ENCODE measurements at places on chromosomes 4 and X.

GRCh38 chrX:120517936-120518335, 42.8 kb downstream of the CUL4B start:
- no peak for DNase-seq

DNA sequence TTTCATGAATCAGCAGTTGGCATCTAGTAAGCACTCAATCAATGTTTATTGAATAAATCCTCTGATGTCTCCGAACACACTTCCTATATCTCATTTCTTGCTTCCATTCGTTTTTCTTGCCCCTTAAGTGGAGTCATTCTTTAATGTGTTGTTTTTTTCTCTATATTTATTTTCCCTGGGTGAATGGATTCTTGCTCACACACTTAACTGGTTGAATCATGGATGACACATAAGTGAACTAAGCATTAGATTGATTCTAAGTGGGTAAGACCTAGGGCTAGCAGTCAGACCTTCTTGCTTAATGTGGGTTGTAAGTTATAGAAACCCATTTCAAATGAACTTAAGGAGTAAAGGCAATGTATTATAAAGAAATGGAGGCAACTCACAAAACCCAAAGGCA, 111.1 kb downstream of the RTL3 start:
- DNase-seq, result no peak

GRCh38 chr4:52358883-52359321, 300.2 kb downstream of the USP46 start:
- no peak for DNase-seq

GRCh38 chrX:119399772-119400101, 601 bp downstream of the SLC25A43 start:
- DNase-seq, result peak; percentile 16

DNA sequence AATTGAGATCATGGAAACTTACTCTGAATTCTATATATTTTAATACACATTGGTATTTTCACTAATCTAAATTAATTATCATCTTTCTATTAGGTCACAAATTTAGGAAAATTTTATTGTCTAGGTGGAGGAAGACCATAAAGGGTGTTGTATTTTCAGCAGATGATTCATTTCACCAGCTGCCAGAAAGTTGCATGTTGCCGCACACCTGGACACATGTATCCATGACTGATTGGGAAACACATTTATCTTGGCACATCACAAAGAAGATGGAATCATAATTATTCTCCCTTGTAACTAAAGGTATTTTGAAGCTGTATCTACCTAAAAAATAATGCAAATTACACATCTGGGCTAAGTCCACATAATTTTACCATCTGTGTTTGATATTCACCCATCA, 33.1 kb downstream of the SLC7A11 start:
- DNase-seq, result no peak

DNA sequence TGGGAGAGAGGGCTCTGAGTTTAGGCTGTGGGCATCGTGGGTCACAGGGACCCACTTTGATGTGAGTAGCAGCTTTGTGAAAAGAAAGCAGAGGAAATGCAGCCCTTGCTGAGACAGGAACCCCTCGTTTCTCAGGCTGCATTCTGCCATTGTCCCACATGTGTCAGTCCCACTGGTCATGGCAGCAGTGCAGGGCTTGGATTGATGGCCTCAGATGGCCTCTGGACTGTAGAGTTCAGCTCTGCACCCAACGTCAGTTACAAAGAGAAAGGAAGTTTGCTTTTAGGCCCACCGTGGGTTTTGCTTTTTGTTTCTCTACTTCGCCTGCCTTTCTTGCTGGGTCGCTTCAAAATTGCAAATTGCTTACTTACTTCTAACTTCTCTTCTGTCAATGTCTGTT, 248.3 kb upstream of the KLF3 start:
- DNase-seq, result no peak

GRCh38 chr4:98151145-98151924, 8.1 kb upstream of the STPG2 start:
- no peak for DNase-seq

- DNase-seq, result no peak
Measured at GRCh38 chrX:2638279-2638678, 52.8 kb upstream of the CD99 start.

- peak; percentile 72 for DNase-seq
Measured at GRCh38 chrX:40471965-40472648, 108.7 kb upstream of the ATP6AP2 start.

- DNase-seq, result no peak
Measured at GRCh38 chrX:84441143-84441542, 61.1 kb downstream of the HDX start.

DNA sequence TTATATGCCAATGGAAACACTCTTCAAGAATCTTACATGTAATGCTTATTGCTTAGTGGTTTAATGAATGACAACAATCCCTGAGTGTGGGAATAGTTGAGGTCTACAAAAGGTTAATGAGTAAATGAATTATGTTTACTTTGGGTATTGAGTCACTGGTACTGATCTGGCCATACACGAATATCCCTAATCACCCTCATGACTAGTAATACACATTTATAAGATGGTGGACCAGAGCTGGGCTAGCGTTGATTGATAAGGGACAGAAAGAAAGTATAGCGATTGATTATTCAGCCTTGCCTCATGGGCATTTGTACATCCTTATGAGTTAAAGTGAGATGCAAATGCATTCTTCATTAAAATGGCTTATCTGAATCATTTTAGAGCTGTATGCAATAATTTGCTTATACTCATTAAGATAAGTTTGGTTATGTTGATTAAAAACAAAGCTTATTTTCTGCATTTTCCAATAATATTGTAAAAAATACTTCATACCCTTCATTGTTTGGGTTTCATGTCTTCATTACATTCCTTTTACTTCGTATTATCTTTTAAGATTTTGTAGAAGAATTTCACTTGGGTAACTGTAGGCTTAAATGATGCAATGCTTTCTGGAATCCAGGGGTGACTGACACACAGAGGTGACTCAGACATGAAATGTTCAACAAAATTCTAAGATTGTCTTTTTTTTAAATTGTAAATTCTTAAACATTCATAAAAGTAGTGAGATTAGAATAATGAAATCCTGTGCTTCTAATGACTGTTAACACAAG, 47.4 kb downstream of the FGF2 start:
- DNase-seq, result no peak

DNA sequence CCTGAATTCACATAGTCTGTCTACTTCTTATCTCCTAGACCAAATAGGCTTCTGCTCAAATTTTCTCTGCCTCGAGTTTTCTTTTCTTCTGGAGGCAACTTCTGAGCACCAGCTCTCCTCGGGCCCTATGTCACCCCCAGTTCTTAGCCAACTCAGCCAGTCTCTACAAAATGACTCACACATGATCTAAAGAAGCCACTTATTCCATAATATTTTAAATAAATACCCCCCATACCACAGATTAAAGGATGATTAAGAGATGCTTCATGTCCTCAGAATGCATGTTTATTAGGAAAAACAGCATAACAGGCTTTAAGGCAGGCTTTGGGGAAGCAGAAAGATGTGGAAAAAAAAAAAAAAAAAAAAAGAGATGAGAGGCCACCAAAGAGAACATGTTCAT, 36.6 kb upstream of the DDX53 start:
- DNase-seq, result no peak

DNA sequence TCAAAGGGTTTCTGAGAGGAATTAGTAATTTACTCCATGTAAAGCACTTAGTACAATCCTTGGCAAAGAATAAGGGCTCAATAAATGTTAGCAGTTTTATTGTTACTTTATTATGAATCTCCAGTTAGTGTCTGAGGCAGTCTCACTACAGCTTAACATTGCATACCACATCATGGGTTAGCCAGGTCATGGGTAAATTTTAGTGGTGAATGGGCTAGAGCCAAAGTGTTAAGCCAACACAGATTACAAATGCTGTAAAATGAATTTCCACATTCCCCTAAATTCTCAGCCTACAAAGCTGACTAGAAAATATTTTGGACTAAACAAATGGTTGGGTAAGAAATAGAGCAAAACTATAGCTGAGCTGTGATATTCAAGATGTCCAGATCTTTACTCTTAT, 72.4 kb downstream of the NRK start:
- DNase-seq, result no peak

DNA sequence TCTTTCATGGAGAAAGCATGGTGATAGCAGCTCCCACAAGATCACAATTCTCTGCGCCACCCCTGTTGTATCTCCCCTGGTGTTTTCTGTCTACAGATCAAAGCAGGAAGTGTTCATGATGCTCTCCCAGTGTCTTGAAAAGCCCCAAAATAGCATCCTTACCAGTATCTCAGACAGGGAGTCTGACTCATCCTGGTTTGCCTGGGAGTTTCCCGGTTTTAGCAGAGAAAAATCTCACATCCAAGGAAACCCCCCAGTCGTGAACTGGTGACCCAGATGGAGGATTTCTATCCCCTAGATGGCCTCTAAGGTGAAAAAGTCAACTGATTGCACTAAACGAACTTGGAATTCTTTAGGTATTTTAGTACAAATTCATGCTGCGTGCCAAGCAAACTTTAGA, 64.3 kb upstream of the NR0B1 start:
- DNase-seq, result no peak

DNA sequence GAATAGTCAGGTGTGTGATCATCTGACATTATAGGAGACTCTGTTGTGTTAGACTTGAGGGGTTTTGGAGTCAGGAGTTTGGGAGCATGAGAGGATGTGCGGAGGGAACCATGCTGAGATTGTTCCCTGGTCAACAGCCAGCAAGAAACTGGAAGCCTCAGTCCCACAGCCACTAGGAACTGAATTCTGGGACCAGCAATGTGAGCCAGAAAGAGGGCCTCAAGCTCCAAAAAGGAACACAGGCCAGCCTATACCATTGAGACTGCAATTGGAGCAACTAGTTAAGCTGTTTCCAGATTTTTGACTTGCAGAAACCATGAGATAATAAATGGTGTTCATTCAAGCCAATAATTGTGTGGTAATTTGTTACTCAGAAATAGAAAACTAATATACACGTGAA, 8.7 kb upstream of the ADH1B start:
- DNase-seq, result no peak

GRCh38 chrX:9183481-9183880, 149.6 kb upstream of the FAM9B start:
- DNase-seq, result no peak

- DNase-seq, result no peak
Measured at GRCh38 chr4:120007191-120007871, 59.3 kb downstream of the MAD2L1 start.

GRCh38 chrX:135328421-135329005, 19.2 kb downstream of the ETDC start:
- DNase-seq, result no peak

DNA sequence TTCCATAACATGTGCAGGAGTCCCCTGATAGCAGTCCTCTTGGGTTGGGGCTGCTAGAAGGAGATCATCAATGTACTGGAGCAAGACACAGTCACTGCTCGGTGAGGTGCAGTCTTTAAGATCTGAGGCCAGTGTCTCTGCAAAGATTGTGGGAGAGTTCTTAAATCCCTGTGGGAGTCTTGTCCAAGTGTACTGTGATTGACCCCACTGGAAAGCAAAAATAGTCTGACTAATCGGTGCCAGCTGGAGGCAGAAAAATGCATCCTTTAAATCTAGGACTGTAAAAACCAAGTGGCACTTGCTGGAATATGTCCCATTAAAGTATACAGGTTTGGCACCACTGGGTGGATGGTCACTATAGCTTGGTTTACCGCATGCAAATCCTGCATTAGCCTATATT, 31.1 kb downstream of the SULT1E1 start:
- DNase-seq, result no peak

GRCh38 chrX:19846995-19847790, 40.2 kb downstream of the SH3KBP1 start:
- peak; percentile 59 for DNase-seq

GRCh38 chr4:66923081-66923865, 622.0 kb downstream of the CENPC start:
- no peak for DNase-seq

DNA sequence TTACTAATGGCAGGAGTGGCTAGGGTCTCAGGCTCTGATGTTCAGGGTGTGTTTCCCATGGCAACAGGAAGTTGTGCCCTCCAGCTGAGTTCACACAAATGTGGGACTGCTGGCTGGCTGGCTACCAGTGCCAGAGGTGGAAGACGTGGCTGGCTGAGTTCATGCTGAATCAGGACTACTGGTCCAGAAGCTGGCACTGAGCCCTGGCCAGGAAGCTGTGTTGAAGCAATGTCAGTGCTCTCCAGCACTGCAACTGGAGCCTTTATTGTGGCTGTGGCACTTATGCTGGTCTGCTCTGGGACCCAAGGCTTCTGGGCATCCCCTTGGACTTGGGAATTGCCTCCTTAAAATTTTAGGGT, 42.0 kb upstream of the ZXDA start:
- no peak for DNase-seq

GRCh38 chr4:55409468-55410171, 13.9 kb downstream of the TMEM165 start:
- peak; percentile 34 for DNase-seq

DNA sequence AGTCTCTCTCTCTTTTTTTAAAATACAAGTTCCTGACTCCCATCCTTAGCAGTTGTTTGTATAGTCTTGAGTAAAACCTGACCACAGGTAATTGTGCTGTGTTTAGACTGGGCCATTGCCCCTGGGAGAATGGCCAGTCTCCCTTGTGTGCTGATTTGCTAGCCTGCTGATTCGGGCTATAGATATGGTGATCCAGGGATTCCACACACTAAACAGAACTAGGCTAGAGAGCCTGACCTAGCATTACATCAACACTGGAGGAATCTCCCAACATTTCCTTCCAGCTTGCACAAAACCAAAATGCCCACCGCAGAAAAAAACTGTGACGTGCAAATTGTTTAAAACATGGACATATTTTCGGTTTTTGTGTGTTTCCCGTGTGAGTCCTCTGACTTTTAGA, 5.1 kb downstream of the UPRT start:
- DNase-seq, result no peak

DNA sequence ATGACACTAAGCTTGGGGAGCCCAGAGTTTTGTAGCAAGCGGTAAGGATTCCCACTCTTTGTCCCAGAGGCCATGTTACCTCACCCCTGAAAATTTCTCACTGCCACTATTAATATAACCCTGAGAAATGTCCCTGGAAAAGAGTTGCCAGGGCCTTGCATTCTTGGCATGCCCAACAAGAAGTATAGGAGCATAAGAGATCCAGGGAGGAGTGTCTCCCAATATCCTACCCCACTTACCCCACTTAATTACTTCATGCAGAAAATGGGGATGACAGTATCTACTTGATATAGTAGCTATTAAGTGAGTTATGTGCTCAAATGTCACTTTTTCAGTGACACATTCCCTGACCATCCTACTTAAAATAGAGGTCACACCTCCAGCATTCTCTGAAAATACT, 120.5 kb upstream of the C1GALT1C1 start:
- no peak for DNase-seq

- no peak for DNase-seq
Measured at GRCh38 chr4:39741401-39741800, 43.5 kb downstream of the UBE2K start.

DNA sequence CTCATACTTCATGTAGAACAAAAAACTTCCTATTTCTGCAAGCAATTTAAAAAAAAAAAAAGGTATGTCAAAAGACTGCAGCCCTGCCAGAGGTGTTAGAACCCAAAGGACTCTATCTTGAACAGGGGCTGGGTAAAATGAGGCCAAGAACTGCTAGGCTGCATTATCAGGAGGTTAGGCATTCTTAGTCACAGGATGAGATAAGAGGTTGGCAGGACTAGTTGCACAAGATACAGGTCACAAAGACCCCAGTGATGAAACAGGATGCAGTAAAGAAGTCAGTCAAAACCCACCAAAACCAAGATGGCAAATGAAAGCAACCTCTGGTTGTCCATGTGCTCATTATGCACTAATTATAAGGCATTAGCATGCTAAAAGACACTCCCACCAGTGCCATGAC, 104.1 kb downstream of the ANOS1 start:
- DNase-seq, result no peak

GRCh38 chrX:33160273-33160672, 51.1 kb downstream of the DMD start:
- DNase-seq, result no peak

All from Caco-2 (cell line).